ENCODE measurements at places on chromosomes 4 and X.

DNA sequence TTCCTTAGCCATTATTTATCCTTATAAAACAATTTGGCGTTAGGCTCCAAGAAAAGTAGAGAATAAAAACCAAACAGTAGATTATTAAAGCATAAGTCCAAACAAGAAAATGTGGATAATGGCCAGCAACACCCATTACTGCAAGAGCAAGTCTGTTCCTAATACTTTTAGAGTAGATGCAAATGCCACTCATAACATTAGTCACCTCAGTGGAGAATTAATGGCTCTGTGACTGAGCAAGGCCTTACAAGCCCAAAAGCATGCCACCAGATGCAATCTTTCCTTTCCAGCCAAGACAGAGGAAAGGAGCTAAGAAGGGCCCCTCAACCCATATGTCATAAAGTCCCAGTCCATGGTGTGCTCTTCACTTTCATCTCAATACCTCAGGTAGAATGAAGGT is 373.8 kb downstream of the OPHN1 start:
- DNase-seq = no peak

GRCh38 chrX:118977424-118977823 is 3.0 kb downstream of the LONRF3 start:
- DNase-seq = no peak

GRCh38 chr4:155975511-155975910 is 21.8 kb upstream of the CTSO start:
- DNase-seq = no peak

GRCh38 chr4:82473621-82474164 is 43.3 kb downstream of the ENOPH1 start:
- DNase-seq = no peak

DNA sequence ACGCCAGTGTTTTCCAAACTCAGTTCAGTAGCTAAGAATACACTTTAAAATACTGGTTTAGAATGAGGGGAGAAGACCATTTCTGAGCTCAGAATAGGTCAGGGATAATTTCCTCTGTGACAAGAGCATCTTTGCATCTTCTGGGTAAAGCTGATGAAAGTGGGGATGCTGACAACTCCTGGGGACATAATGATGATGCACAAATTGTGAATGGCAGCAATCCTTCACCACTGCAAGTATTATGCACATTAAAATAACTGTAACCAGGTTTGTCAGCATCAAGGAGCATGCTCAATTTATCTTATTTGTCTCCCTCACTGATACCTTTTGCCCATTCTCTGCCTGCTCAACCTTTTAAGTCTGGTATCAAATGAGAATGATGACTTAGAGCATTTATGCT is 248.2 kb downstream of the EPHA5 start:
- no peak for DNase-seq

DNA sequence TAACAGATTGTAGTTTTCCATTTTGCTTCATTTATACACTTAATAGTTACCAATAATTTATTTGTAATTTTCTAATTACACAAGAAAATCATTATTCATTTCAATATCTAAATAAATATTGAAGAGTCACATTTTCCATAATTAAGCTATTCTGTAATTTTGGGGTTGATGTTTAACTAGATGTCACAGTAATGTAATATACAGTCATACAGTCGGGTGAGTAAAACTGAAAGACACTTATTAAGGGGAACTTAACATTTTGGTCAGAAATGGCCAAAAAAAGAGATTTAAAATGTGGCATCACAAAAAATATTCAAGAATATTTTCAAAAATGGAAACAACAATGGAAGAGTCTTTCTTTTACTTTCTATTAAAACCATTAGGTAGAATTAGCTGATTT is 1080.3 kb downstream of the ARAP2 start:
- no peak for DNase-seq

DNA sequence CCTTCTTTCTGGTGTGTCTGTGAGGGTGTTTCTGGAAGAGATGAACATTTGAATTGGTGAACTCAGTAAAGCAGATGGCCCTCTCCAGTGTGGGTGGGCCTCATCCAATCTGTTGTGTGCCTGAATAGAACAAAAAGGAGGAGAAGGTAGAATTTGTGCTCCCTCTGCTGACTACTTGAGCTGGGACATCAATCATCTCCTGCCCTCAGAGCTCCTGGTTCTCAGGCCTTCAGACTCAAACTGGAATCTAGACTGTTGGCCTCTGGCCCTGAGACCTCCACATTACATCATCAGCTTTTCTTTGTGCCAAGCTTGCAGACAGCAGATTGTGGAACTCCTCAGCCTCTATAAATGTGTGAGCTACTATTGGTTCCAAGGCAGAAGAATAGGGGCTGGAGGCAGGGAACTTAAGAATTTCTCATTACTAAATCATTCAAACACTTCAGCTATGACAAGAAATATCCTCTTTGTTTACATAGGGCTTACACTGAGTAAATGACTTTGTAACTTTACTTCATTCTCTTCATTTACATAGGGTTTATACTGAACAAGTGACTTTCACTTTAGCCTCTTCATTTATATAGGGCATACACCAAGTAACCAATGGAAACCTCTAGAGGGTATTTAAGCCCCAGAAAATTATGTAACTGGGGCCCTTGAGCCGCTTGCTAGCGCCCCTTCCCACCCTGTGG is 86.9 kb upstream of the NWD2 start:
- DNase-seq = no peak

GRCh38 chr4:83906561-83906960 is 370.7 kb downstream of the GPAT3 start:
- no peak for DNase-seq

DNA sequence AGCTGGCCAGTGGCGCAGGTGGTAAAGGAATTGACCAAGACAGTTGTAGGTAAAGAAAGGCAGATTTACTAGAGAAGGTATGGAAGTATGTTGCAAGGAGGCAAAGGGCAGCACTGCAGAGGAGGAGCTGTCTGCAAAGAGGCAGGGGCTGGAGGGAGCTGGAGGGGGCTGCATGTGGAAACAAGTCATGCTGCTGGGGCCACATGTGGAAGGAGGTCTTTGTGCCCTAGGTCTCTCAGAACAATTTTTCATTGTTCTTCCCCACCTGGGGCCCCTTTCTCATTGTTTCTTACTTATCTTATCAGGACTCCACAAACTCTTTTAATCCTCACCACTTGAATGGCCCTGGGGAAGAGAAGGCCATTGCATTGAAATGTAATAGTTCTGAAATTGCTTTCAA is 144.8 kb upstream of the PLAC1 start:
- DNase-seq = no peak

DNA sequence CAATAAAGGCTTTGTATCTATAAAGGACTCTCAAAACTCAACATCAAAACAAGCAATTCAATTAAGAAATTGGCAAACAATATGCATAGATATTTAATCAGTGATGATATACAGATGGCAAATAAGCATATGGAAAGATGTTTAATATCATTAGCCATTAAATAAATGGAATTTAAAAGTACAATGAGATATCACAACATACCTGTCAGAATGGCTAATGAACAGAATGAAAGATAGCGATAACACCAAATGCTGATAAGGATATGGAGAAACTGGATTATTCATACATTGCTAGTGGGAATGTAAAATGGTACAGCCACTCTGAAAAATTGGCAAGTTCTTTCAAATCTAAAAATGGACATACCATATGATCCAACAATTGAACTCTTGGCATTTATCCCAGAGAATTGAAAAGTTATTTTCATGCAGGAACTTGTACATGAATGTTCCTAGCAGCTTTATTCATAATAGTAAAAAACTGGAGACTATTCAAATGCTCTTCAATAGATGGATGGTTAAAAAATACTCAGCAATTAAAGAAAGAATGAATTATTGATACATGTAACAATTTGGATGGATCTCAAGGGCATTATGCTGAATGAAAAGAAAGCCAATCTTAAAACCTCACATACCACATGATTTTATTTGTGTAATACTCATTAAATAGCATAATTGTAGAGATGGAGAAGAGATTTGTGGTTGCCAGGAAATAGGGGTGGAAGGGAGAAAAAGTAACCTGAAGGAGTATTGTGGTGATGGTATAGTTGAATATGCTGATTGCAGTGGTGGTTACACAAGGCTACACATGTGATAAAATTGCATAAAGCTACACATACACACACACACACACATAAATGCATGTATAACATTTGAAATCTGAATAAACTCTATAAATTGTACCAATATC is 45.9 kb upstream of the ALG13 start:
- no peak for DNase-seq

DNA sequence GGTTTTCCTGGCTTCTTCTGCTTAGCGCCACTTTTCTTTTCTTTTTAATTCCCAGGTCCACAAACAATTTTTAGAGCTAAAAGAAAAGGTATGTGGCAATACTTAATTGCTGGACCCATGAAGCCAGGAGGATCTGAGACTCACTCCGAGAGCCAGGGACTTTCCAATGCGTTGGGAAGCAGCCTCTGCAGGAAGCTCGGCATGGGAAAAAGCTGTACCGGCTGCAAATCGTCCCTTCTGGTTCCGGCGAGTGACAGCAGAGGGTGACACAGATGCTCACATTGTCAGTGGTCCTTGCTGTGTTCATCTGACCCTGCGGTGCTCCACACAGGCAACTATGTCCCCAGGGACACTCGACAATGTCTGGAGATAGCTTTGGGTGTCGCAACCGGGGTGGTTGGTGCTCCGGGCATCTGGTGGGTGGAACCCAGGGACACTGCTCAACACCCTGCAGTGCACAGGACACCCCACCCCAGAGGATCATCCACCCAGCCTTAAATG is 164.0 kb downstream of the PRKX start:
- DNase-seq = no peak

- no peak for DNase-seq
Observed at GRCh38 chr4:2893772-2894171, 50.1 kb downstream of the ADD1 start.

- DNase-seq = no peak
Observed at GRCh38 chr4:73922766-73923630, 53.8 kb downstream of the CXCL1 start.

- no peak for DNase-seq
Observed at GRCh38 chr4:8739317-8739716, 132.3 kb downstream of the HMX1 start.

- no peak for DNase-seq
Observed at GRCh38 chr4:156101571-156101970, 147.9 kb upstream of the CTSO start.

GRCh38 chr4:128512161-128512560 is 224.5 kb upstream of the PGRMC2 start:
- no peak for DNase-seq

- no peak for DNase-seq
Observed at GRCh38 chr4:173057901-173058300, 110.7 kb upstream of the GALNT7 start.

- no peak for DNase-seq
Observed at GRCh38 chr4:4856071-4857000, 3.1 kb upstream of the MSX1 start.

DNA sequence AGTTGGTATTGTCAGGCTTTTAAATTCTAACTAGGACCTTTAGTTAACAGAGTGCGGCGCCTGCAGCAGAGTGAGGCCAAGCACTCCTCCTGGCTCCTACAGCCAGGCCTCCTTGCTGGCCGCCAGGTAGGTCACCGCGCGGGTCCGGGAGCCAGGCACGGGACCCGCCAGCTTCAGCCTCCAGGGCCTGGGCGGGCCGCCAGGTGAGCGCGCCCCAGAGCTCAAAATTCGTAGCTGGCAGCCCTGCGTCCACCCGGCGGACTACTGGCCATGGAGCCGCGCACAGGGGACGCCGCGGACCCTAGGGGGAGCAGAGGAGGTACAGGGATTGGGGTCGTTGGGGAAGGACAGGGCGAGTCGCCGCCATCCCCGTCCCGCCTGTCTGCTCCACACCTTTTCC is at the start of gene MAGIX:
TSS of gene MAGIX (plus strand) at position 139 of the 400 bp plus-strand sequence. CDS start at position 271, 132 bp downstream.
- DNase-seq = no peak

- no peak for DNase-seq
Observed at GRCh38 chr4:93743022-93743421, 85.5 kb upstream of the ATOH1 start.

DNA sequence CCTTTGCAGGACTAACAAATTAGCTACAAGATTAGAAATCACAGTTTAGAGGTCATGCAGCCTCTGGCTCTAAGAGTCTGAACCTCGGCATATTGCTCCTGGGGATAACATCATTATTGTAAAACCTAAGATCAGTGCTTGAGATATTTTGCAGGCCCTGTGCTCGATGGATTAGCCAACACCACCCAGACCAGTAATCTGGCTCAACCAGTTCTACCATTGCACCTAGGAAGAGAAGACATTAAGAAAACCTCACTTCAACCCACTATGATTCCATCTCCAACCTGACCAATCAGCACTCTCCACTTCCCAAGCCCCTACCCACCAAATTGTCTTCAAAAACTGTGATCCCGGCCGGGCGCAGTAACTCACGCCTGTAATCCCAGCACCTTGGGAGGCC is 43.6 kb downstream of the WFS1 start:
- no peak for DNase-seq

- no peak for DNase-seq
Observed at GRCh38 chr4:150769248-150769647, 187.3 kb downstream of the MAB21L2 start.

DNA sequence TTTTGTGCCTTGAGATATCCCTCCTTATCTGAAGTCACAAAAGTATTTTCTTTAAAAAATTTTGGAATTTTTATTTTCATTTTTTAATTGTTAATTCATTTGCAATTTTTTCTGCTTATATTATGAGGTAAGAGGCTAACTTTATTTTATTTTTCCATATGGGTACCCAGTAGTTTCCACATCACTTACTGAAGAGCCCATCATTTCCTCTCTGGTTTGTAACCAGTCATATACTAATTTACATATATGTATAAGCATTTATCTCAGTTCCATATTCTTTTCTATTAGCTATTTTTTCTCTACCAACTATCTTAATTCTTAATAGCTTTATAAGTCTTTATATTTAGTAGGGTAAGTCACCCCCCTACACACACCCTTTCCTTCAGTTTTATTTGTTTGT is 27.0 kb downstream of the MGARP start:
- no peak for DNase-seq

- no peak for DNase-seq
Observed at GRCh38 chr4:97396097-97396496, 747.2 kb downstream of the STPG2 start.

DNA sequence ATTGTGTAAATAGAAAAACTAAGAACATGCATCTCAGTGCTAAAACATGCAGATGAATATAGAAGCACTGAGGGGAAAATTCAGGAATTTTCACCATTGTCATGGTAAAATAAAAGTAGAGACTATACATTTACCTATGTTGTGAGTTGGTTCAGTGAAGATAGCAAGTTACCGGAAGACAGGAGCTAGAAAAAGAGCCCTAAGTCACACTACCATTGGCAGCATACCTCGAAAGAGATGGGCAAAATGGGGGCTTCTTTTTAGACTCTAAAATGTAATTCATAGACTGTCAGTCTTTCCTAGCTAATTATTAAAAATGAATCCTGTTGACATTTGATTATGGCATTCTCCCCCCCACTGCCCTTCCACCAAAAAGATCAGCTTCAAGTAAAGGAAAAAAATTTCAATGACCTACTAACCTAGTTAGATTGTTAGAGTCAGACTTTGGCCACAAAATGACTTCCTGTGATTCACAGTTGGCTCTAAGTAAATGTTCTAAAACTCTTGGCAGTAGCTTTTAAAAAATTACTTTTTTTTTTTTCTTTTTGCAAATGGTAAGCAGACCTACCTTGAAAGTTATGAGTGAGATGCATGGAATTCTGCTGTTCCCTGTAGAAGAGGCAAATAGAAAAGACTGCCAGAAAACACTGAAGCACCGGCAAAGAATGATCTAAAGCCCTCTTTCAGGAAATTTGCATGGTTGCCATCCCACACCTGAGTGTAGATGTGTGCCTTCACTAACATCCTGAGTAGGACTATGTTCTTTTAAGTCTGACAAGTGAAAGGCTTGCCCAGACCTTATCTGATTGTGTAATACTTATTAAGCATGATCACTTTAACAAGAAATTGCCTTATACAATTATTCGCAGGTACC is 26.4 kb upstream of the ARSJ start:
- no peak for DNase-seq

- no peak for DNase-seq
Observed at GRCh38 chr4:85837439-85837733, 362.4 kb downstream of the ARHGAP24 start.
